ENCODE measurements at places on chromosomes 13 and 19.

DNA sequence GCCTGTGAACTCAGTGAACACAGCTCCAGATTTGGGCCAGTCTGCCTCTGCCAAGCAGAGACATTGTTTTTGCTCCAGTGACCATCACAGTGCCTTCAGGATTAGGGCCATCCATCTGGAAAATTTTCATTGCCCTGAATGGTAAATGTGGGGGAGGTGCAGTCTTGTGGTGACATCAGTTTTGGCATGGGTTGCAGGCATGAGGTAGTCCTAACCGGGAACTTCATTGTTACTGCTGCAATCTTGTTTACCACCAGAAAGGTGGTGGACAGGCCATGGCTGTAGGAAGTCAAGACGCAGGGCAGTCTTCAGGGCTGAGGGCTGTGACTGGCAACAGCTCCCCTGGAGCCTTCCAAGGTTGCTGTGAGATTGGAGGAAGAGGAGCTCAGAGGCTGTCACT is 55.2 kb downstream of the SPATA13 start:
- no peak for DNase-seq

- no peak for DNase-seq
Observed at GRCh38 chr19:57934820-57935665, at the start of gene ZNF418. Gene ZNF418, minus strand, starts transcription at chr19:57935402. Its CDS starts 1,580 bp downstream, at chr19:57933822.

DNA sequence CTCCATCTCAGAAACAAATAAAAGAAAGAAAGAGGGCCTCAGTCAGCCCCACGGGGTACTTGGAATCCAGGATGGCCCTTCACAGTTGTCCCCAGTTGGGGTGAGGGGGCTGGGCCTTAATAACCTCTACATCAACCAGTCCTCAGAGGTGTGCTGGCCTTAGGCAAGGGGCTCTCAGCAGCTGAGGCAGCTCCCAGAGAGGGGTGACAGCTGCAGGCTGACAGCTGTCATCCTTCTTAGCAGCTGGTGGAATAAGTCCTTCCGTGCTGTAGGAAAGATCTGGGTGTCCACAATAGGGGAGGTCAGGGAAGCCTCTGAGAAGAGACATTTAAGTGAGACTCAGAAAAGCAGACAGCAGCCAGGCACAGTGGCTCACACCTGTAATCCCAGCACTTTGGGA is 7.4 kb downstream of the BCAM start:
- DNase-seq: no peak

GRCh38 chr13:28267497-28267896 is 129.2 kb downstream of the PAN3 start:
- no peak for DNase-seq

- no peak for DNase-seq
Observed at GRCh38 chr19:39725995-39726394, 11.8 kb downstream of the CLC start.

DNA sequence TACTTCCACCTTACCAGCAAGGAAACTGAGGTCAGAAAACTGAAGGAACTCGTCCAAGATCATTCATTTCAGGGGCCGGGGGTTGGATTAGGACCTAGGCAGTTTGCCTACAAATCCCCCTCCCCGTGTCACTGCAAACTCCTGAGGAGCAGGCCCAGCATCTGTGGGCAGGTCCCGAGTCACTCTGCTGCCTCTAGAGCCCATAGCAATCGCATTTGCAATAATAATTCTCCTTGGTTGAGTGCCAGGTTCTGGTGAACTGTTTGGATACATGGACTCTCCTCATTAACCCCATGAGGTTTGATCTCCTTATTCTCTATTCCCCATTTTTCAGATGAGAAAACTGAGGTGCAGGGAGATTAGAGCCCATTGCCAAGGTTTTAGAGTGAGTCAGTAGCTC is 903 bp downstream of the PIN1 start:
- no peak for DNase-seq

GRCh38 chr19:1045247-1045603 is 5.3 kb downstream of the ABCA7 start:
- no peak for DNase-seq

DNA sequence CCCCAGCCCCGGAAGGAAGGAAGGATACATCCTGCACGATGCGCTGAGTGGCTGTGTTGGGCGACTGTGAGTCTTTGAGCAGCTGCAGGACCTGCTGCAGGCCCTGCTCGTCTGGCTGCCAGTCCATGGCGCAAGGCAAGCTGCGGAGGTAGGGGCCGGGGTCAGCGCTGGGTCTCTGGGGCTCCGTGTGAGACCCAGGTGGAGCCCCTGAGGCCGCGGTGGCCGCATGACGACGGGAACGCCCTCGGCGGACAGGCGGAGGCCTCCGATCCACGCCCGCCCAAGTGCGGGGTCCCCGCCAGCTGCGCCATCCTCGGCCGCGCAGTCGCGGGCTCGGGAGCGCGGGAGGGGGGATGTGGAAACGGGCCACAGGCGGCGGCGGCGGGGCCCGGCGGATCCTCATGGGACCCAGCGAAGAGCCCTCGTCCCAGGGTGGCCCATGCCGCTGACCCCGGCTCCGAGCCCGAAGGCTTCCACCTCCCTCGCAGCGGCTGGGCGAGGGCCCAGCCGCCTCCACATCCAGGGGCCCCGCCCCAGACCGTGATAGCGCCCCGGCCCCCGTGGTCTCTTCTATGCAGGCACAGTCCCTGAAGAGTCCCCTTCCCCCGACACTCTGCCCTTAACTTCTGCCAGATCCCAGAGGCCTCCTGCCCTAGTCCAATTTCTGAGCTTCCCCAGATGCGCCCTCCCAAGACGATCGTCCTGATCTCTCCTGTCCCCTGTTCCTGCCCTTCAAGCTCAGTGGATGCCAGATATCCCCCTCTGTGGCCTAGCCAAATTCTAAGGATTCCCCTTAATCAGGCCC is 2.7 kb downstream of the TNPO2 start:
- DNase-seq: no peak

DNA sequence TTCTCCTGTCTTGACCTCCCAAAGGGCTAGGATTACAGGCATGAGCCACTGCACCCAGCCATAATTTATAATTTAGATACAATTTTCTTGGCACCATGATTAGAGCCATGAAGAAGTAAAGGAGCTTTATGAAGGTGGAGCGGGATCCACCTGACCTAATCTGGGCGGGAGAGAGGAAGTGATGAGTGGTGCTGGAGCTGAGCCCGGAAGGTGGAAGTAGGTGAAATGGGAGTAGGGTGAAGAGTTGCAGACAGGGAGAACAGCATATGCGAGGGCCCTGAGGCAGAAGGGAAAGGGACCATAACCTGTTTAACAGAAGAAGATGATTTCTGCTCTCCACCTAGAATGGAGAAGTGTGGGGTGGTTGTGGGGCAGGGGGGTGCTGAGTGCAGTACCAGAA is 4.2 kb downstream of the BLOC1S3 start:
- DNase-seq: no peak

GRCh38 chr19:51733742-51734522 is 10.1 kb upstream of the HAS1 start:
- no peak for DNase-seq

DNA sequence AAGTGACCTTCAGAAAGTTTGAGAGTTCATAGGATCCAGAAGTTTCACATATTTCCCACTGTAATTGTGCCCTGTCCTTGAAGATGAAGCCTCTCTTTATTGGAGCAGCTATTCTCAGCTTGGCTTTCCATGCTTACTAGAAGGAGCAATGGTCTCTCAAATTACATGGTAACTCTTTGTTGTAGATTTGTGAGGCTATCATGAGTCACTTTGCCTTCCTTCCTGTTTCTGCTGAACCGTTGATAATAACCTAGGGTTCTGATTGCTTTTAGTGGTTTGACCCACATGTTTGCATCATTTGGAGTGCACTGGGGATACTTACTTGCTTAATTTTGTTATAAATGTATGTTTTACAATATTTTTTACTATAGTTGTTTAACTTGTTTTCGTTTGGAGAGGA is 772.9 kb upstream of the SLITRK6 start:
- DNase-seq: no peak

DNA sequence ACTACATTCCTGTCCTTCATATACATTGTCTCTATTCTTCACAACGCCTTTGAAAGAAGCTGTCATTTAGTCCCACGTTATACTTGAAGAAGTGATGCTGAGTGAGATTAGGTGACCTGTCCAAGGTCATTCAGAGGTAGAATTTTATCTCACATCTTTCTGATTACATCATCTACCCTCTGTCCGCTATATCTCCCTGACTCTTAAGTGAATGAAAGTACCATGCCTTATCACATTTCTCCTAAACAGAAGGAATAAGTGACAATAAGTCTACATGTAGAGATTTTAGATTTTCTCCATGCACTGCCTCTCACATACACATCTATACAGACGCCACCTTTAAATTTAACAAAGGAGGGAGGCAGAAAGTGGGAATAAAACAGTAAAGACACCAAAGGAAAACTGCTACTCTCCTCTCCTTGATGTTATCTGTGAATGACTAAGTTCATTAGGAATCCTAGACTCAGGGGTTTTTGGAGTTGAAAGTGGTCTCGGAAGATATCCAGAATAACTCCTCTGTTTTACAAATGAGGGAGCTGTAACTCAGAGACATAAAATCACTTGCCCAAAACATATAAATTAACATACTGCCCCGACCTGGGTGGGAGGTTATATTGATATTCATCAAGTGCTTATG is 4.9 kb upstream of the CLDN10 start:
- no peak for DNase-seq

- DNase-seq: no peak
Observed at GRCh38 chr13:21219036-21219381, 42.6 kb downstream of the MRPL57 start.

DNA sequence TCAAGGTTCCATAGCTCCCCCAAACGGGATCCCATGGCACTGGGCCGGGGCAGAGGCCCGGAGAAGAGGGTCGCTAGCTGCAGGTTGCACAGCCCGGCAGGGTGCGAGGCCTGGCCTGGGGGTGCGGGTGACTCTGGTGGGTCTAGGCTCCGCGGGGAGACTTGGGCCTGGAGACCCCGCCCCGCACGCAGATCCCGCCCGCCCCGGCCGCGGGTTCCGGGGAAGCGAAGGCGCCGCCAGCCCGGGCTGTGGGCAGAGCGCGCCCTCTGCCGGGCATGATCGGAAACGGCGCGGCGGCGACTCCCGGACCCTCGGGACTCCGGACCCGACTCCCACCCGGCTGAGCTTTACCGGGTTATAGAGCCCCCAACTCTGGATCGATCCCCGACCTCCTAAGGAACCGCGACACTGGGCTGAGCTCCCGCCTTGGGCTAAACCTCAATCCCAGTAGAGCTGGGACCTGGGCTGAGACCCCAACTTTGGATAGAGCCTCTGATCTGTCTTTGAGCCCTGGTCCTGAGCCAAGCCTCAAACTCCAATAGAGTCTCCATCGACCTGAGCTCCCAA is 3.1 kb upstream of the TNFAIP8L1 start:
- peak; percentile 79 for DNase-seq

DNA sequence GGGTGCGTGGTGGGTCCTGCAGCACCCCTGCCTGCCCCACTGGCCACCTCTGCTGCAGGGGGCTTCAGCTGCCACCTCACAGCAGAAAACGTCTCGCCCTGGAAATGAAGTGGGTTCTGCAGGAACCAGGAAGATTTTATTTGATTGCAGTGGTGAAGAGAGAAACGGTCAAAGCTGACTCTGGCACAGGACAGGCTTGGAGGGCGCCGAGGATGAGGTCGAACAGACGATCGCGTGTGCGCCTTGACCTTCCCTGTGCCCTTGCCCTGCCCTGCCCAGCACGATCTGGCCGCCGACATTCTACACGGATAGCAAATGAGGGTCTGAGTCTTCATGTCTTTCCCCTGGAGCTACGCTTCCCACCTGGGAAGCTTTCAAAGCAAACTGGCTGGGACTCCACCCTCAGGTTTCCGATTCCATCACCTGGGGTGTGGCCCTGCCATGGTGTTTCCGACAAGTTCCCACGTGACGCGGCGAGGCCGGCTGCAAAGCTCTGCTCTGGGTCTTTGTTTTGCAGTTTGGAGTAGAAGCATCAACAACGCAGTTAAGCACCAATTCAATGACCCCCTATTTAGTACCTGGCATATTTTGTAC is 50.3 kb upstream of the TUBGCP3 start:
- DNase-seq: no peak

DNA sequence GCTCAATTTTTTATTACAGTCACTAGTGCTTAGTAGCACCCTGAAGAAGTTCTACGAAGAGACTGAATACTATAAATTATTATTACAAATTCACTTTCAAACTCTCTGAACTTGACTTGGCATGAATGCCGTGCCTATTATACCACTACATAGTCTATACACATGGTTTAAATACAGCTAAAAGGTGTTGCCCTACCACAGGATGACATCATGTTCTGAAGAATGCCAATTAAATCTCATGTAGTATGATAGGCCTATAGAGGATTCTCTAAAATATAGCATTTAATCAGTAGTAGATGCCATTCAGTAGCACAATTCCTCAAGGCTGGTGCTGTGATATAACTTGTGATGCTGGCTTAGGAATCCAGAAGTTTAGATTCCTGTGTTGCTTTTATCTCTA is 16.7 kb upstream of the POSTN start:
- DNase-seq: no peak

DNA sequence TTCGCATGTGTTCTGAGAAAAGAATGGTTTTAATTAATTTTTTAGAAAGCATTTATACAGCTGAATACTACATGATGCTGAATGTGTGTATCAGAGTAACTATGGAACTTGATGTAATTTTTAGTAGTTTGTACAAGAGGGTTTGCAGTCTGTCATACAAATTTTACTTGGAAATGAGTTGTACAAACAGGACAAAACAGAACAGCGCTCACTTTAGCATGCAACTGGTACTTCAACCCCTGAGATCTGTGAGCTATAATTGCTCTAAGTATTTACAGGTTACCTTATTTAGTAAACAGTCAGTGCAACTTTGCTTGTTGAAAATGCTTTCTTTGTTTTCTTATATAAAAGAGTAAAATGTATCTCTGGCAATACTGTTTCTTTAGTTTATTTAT is 706 bp downstream of the TNFRSF19 start:
- no peak for DNase-seq

- no peak for DNase-seq
Observed at GRCh38 chr19:39341129-39341718, 997 bp upstream of the SAMD4B start.

DNA sequence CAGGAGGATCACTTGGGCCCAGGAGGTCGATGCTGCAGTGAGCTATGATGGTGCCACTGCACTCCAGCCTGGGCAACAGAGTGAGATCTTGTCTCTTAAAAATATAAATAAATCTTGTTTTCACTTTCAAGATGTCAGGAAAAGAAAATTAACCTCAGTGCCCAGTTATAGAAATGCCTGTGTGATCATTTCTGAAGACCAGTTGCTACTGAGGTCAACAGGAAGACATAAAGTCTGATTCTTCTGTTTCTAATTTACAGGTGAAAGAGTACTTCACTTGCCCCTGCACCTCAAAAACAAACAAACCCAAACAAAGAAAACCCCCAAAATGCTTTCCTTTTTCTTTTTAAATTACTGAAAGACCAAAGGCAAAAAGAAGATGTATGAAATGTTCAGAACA is 174.3 kb upstream of the NBEA start:
- no peak for DNase-seq

GRCh38 chr13:49530457-49530856 is 34.7 kb downstream of the PHF11 start:
- DNase-seq: no peak

DNA sequence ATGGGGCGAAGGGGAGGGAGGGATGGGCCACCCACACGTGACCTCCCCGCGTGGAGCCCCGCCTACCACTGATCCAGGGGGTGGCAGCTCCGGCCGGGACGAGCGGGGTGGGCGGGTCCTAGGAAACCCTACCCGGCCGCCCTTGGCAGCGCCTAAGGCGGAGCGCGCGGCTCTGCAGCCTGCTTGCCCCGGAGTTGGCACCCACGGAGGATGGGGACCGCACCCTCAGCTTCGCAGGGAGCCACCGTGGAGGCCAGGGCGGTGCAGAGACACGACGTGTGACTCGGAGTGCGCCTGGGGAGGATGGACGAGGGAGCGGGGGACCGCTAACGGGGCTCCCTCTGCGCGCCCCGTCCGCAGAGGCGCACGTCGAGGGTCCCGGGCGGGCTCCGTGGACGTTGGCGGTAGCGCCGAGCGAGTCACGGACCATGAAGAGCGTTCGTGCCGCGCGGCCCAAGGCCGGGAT is at the start of gene RGS9BP:
Gene RGS9BP (plus strand): TSS at position 129 of the 466 bp plus-strand sequence. CDS start 416 bp downstream, outside the sequence.
- peak; percentile 36 for DNase-seq
